ENCODE measurements at places on chromosomes 7 and 10. TPM values are rescaled to one million over a fixed set of nuclear protein-coding genes. Genes with fewer than 3 reads are reported as not detected.

The PDZD7 gene
- total RNA-seq = 1.3 TPM

The TUBB8 gene
- total RNA-seq = not detected

The IKZF1 gene
- total RNA-seq = 828 TPM

The IFIT3 gene
- 24.1 TPM for total RNA-seq

The TFR2 gene
- total RNA-seq = not detected

The GPR146 gene
- total RNA-seq = 10.0 TPM

The SAMD9 gene
- 12.6 TPM for total RNA-seq

The TMEM236 gene
- total RNA-seq = 0.59 TPM

The OR2A12 gene
- not detected for total RNA-seq

The CLDN4 gene
- total RNA-seq = 7.4 TPM

The DKK1 gene
- 0.37 TPM for total RNA-seq

The TMEM26 gene
- total RNA-seq = 35.7 TPM

The SP8 gene
- total RNA-seq = not detected

The VIPR2 gene
- 5.6 TPM for total RNA-seq

The AKR1C1 gene
- 6.3 TPM for total RNA-seq

The PCLO gene
- total RNA-seq = 2.6 TPM

The MEPCE gene
- 44.2 TPM for total RNA-seq

The KCND2 gene
- 4.4 TPM for total RNA-seq

The CYP2C19 gene
- not detected for total RNA-seq

The C10orf71 gene
- not detected for total RNA-seq

The TSPAN13 gene
- total RNA-seq = 4.9 TPM

The SHTN1 gene
- 5.0 TPM for total RNA-seq

The EPO gene
- total RNA-seq = not detected

The TM9SF3 gene
- total RNA-seq = 129 TPM

The SEMA3D gene
- total RNA-seq = 68.6 TPM

The FAM20C gene
- total RNA-seq = 16.5 TPM

The PIK3CG gene
- 8.7 TPM for total RNA-seq

The OR9A2 gene
- total RNA-seq = not detected

The SHOC2 gene
- 103 TPM for total RNA-seq

The PNLIPRP3 gene
- total RNA-seq = not detected

The PPP1R3A gene
- total RNA-seq = 0.14 TPM

The NIPSNAP2 gene
- 80.6 TPM for total RNA-seq

The AKR1E2 gene
- 14.2 TPM for total RNA-seq

Data from uterus (tissue), 4 donors.